ENCODE measurements at places on chromosomes 3 and 15. TPM values are rescaled to one million over a fixed set of nuclear protein-coding genes. Genes with fewer than 3 reads are reported as not detected.

The CASR gene
- 26.9 TPM for polyA plus RNA-seq

GRCh38 chr3:193940526-193940925 lies 195.4 kb upstream of the HES1 start:
- no peak for DNase-seq

- DNase-seq: no peak
These were observed 217.9 kb upstream of the MME start for GRCh38 chr3:154862265-154862664.

DNA sequence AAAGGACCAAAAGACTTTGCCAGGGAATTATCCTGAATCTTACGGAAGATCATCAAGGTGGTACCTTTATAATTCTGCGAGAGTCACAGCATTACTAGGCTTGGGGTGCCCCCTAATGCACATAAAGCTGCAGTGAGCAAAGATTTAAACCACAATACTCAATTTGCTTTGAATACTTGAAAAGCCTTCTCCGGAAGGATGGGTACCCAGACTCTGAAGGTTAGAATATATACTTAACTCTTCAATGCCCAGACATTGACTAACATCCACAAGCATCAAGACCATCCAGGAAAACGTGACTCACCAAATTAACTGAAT lies 117.8 kb upstream of the KCNH8 start:
- no peak for DNase-seq

The ACSBG1 gene
- 1.6 TPM for polyA plus RNA-seq

GRCh38 chr15:67570875-67571647 lies 28.6 kb downstream of the MAP2K5 start:
- no peak for DNase-seq

- no peak for DNase-seq
These were observed 426.5 kb downstream of the TBC1D5 start for GRCh38 chr3:17315897-17316296.

DNA sequence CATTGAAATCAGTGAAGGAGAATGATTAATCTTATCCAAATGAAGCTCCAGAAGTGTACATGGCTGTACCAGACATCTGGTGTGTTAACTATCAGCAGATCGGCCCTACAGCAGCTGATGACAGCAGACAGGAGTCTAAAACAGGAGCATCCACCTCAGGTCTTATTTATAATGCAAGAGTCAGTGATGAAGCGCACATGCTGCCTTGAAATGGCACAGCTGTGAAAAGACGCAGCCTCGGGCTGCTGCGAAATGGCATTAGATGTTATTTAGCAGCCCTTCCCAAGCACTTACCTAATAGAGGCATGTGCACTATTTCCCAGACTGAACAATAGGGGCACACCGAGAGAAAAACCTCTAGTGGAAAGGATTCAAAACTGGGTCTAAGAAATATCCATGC lies 472.3 kb upstream of the CBLB start:
- DNase-seq: no peak

Measured in left renal cortex interstitium (tissue), 4 donors.